ENCODE measurements at places on chromosomes 3 and 15.

GRCh38 chr3:149316437-149316836 is 17.0 kb downstream of the TM4SF18 start:
- DNase-seq, result no peak

DNA sequence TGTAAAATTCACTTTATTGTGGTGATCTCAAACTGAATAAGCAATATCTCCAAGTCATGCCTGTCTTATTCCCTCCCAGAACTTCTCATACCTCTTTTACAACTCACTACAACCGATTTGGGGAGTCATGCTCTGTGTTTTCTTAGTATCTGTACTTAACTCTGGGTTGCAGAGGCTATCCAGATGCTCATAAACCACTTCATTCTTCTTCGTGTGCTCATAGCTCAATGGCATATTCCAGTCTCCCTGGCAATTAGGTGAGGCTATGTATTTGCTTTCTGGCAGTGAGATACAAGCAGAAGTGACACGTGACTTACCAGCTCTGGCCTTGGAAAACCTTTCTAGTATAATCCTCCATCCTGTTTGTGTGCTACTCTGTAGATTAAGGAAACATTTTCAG is 360.9 kb downstream of the ZNF385D start:
- DNase-seq, result no peak

DNA sequence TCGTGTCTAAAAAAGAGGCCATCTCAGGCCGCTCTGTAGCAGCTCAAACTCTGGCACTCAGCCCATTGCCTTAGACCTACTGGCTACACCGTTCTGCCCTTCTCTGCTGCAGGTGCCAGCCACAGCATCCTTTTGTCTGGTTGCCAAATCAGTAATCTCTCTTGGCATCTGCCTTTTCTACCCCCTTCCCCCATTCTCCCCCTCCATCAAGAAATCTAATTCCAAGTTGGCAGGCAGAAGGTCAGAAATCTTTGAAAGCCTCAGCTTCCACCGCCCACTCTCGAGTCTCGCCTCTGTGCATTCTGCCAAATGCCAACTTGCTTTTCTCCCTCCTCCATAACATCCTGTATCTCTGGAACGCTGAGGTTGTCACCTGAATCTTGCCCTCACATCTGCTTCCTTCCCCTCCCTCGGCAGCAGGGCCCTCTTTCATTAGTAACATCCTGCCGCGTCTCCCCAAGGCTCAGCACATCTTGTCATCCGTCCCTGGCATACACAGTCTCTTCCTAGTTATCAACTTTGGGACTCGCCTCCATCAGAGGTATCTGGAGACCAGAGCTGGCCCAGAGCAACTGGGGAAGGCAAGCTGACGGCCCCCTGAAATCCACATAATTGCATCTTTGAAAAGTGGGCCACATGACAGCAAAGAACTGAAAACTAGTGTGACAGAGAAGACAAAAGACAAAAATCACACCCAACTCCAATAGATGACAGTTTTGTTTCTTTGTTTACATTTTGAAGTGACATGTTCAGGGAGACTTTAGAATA is 312.0 kb upstream of the CCDC54 start:
- DNase-seq, result no peak

GRCh38 chr15:79702621-79703020 is 194.2 kb downstream of the MTHFS start:
- DNase-seq, result no peak

DNA sequence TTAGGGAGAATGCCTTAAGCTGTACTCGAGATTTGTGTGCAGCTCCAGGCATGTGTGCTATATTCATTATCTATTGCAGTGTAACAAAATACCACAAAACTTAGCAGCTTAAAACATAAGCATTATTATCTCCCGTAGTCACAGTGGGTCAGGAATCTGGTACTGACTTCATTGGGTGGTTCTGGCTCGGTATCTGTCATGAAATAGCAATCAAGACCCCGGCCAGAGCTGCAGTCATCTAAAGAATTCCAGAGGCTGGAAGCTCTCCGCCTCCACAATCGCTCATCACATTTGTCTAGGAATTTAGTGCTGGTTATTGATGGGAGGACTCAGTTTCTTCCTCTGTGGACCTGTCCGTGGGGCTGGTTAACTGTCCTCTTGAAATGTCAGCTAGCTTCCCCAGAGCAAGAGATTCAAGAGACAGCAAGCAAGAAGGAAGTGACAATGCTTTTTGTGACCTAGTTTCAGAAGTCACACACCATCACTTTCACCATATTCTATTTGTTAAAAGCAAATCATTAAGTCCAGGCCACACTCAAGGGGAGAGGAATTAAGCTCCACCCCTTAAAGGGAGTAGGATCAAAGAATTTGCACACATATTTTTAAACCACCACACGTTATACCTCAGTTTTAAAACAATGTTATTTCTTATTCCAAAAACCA is 76.1 kb downstream of the TOP2B start:
- no peak for DNase-seq

GRCh38 chr15:86877171-86877631 is 797.5 kb downstream of the AGBL1 start:
- DNase-seq, result no peak

- no peak for DNase-seq
These were observed 5.7 kb downstream of the PCCB start for GRCh38 chr3:136255672-136256406.

- DNase-seq, result peak; percentile 16
These were observed 54.4 kb upstream of the HEG1 start for GRCh38 chr3:125110016-125110875.

- no peak for DNase-seq
These were observed 36.5 kb upstream of the ARNT2 start for GRCh38 chr15:80367661-80368060.

GRCh38 chr3:19427422-19428149 is 279.3 kb downstream of the KCNH8 start:
- no peak for DNase-seq

GRCh38 chr3:42936157-42936981 is 30.4 kb downstream of the ZNF662 start:
- no peak for DNase-seq

DNA sequence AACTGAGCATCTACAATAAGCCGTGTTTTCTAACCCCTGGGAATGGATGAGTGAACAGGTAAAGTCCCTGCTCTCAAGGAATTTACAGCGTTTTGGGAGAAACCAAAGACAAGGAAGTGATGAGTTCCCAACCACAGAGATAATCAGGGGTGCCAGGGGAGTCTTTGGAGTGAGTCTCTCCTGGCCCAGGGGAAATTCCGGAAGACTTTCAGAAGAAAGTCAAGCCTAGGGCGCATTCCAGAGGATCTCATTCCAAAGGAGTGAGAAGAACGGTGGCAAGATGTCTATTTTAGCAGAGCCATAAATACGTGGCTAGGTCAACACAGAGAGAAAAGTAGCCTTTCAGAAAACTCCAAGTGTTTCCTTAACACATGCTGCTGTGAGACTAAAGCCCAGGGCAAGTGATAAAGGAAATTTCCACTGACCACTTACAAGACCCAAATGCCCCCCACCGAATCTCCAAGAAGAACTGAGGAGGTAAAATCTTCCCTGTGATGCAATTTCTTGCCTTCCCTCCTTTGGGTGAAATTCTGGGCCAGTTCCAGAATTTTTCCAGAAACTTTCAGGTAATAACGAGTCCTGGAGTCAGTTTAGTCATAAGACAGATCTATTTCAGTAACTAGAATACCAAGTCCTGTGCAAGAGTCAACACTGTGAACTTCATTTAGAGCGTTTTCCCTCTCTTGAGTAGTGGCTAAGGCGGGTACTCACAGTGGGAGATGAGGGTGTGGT is 437.4 kb downstream of the NR2F2 start:
- DNase-seq, result no peak

DNA sequence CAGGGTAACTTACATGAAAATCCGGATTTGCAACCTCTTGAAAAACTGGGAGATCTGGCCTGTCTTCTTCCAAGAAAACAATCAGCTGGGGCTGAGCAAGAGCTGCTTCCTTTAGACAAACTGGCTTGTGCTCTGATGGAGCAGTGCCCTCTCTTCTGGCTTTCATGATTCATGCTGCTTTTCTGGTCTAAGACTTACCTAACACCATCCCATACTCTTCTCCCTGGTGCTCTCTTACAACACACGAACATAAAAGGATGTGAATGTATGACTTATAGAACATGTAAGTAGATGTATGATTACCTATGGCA is 9.9 kb downstream of the TJP1 start:
- DNase-seq, result no peak

DNA sequence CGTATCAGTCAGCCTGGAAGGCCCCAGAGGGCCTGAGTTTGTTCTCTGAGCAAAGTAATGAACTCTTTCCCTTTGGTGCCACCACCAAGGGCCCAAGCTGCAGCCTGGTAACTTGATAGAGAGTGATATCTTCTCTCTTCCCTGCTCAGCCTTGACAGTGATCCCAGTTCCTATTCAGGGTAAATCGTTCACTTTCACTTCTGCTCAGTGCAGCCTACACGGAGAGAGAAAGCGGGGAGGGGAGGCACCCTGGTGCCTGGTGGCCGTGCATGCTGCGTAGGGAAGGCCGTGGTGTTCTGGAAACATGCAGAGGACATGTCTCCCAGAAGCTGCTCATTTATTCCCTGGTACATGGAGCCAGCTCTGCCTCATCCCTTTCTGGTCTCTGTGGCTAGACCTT is 54.9 kb downstream of the KIF9 start:
- DNase-seq, result no peak
